ENCODE measurements at places on chromosomes 13 and 19. TPM values are rescaled to one million over a fixed set of nuclear protein-coding genes. Genes with fewer than 3 reads are reported as not detected.
A peak's percentile ranks its signal among the peaks of the same experiment; 100 is the strongest.

PSG11 gene
- total RNA-seq = not detected

FLT1 gene
- total RNA-seq = 41.9 TPM

RUBCNL gene
- not detected for total RNA-seq

DBP gene
- total RNA-seq = not detected

ZSCAN1 gene
- not detected for total RNA-seq

SPACA4 gene
- total RNA-seq = not detected

DNA sequence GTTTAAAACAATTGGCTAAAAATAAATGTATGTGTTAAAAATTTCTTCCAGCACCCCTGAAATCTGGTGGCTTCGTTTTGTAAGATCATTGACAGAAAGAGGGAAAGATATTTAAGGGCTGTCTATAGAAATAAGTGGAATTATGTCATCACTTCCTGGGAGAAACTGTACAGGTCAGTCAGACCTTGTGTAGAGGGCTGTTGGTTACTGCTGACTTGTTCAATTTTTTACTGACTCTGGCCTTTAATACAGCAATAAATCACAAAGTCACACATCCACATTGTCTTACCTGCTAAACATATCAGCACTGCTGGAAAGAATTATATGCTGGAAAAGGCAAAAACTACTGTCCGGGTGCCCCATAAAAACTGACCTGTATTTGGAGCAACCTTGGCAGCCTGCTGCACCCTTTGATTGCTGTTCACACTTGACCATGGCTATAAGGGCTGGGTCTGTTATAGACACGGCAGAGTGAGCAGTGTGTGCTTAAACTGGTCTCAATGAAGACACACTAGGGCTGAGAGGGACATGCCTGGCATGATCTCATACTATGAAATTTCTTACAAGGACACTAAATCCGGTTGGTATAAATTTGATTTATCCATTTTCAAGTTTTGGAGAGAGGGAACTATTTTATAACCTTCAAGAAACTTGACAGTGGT, 162.1 kb downstream of the NHLRC3 start:
- DNase-seq = no peak
- no peak overlapping the region for H3K4me3 ChIP-seq
- H3K27me3 ChIP-seq = no peaks in the 10 kb centered on the region
- no peaks in the 10 kb centered on the region for H3K36me3 ChIP-seq
- no peak overlapping the region for H3K27ac ChIP-seq

- no peak within 1 kb of the TSS for H3K27ac ChIP-seq
- H3K27me3 ChIP-seq = peaks cover 60% of the 10 kb centered on the region
- peak; percentile 96 for DNase-seq
- peaks cover 3% of the 10 kb centered on the region for H3K36me3 ChIP-seq
- H3K4me3 ChIP-seq = peak within 1 kb of the TSS; percentile 41
Observed at GRCh38 chr19:47471733-47472457, at the start of gene SLC8A2. TSS of gene SLC8A2 (minus strand) at chr19:47471893. CDS start at chr19:47466403, 5,490 bp downstream.

DNA sequence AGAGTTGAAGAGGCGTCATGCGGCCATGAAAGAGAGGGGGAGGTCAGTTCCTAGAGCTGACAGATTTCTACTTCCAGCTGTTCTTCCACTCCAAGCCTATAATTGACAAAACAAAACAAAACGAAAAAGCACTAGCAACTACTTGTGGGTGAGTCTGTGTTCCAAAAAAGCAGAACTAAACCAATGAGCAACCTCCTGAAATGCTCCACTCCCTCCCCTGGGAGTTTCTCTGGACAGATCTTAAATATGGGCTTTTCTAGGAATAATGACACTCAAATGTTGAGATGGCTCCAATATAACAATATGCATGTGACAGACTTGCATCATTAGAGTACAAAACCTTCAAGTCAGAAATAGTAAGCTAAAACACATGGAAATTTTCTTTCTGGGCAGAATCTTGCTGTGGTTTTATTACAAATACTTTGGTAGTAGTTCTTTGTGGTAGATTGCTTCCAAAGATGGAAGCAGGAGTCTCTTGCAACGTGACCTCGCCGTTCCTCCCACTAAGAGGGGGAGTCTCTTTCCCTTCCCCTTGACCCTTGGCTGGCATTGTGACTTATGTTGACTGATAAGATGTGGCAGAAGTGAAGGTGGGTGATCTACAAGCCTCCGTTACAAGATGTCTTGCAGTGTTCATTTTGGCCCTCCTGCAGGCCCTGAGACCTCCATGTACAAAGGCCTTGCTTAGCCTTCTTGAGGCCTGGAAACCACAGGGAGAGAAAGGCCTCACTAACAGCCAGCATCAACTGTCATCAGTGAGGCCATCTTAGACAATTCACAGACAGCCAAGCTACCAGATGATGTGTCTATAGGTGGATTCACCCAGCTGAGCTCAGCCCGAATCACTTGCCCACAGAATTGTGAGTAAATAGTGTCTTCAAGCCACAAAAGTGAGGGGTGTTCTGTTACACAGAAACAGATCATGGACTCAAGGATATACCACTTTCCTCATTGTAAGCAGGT, 173.1 kb upstream of the RFC3 start:
- H3K4me1 ChIP-seq = peaks cover 21% of the 10 kb centered on the region
- peak overlapping the region; percentile 59 for H3K27ac ChIP-seq
- DNase-seq = peak; percentile 60
- H3K36me3 ChIP-seq = no peaks in the 10 kb centered on the region

DNA sequence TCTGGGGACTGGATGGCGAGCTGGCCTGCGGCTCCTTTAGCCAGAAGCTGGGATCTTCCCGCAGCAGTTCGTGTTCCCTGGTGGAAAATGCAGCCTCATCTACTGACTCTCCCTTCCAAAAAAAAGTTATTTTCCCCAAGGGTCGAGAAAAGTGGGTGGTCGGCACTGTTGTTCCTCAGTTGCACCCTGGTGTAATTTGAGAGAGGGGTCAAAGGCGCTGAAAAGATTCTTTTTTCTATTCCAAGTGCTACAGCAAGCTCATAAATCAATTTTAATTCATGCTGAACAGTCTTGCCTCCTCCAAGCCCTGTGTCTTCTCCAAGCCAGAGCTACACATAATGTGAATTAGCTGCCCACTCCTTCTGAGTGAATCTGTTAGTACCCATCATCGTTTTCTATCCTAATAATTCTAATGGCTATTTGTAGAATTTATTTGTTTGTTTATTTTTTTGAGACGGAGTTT, 774 bp downstream of the SLC25A15 start:
- peaks cover 7% of the 10 kb centered on the region for H3K4me1 ChIP-seq
- peak overlapping the region; percentile 90 for H3K27ac ChIP-seq
- DNase-seq = no peak

DNA sequence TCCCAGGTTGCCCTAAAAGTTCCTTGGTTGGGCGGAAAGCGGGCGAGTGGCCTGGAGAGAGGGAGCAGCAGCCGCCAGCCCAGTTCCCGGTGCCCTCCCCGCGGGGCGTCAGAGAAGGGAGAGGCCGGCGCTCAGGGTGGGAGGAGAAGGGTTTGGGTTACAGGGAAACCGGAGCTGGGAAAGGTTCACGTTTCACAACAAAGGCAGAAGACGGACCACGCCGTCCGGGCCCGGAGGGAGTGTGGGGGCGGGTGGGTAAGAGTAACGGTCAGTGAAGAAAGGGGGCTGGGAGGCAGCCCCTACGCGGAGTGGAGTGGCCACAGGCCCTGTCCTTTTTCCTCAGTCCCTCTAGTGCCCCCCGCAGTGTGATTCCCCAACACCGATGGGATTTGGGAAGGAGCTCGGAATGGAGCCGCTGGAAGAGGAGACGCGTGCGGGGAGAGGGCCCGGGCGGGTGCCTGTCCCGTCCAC, 1.6 kb downstream of the SIX5 start:
- peaks cover 12% of the 10 kb centered on the region for H3K36me3 ChIP-seq
- no peaks in the 10 kb centered on the region for H3K27me3 ChIP-seq
- peak; percentile 93 for DNase-seq

DNA sequence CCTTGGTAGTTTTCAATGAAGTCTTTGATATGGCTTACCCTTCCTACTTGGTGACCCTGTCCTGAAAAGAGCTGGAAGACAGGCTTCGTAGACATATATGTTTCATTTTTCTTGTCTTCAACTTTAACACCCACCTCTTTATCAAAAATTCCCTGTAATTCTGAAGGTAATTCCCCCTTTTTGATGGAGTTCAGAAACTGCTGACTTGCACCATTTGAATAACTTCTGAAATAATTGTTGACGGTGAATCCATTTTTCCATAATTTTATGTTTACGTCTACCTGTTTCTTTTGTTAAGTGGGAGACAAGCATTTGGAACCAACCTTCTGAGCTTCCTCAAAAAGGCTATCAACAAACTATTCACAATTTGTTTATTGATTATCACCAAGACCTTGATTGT, 14.6 kb upstream of the ZNF177 start:
- H3K27me3 ChIP-seq = no peaks in the 10 kb centered on the region
- no peak overlapping the region for H3K4me3 ChIP-seq
- H3K4me1 ChIP-seq = no peaks in the 10 kb centered on the region
- H3K27ac ChIP-seq = no peak overlapping the region

DNA sequence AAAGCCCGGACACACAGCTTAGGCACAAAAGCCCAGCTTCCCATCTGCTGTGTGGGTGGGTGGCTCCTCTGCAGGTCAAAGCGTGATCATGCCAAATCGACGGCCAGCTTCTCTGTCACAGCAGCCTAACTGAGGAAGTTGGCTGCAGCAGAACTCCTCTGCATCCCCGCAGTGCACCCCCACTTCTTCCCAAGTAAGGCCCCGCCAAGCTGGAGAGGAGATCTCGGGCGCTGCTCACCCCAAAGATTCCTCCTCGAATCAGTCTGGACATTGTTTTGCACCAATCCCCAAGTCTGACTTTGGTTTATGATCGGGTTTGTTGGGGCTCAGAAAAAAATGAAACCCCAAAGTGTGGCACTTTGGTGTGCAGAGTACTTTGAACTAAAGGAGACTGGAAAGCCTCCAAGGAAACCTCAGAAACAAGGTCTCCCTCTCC, 19.7 kb upstream of the CPB2 start:
- no peaks in the 10 kb centered on the region for H3K27me3 ChIP-seq
- H3K4me3 ChIP-seq = no peak overlapping the region
- no peak overlapping the region for H3K27ac ChIP-seq
- DNase-seq = no peak

- H3K27ac ChIP-seq = no peak overlapping the region
- H3K4me1 ChIP-seq = peaks cover 9% of the 10 kb centered on the region
- H3K36me3 ChIP-seq = no peaks in the 10 kb centered on the region
- no peak overlapping the region for H3K4me3 ChIP-seq
- peaks cover 10% of the 10 kb centered on the region for H3K27me3 ChIP-seq
- no peak for DNase-seq
Observed at GRCh38 chr13:52852444-52852843, 4.0 kb upstream of the PCDH8 start.

GRCh38 chr13:29761160-29761559, 89.3 kb downstream of the UBL3 start:
- no peak overlapping the region for H3K27ac ChIP-seq
- peaks cover 14% of the 10 kb centered on the region for H3K4me1 ChIP-seq
- peaks cover 3% of the 10 kb centered on the region for H3K36me3 ChIP-seq
- H3K27me3 ChIP-seq = no peaks in the 10 kb centered on the region
- H3K4me3 ChIP-seq = no peak overlapping the region

- peak; percentile 97 for DNase-seq
- H3K4me1 ChIP-seq = no peaks in the 10 kb centered on the region
- peak within 1 kb of the TSS; percentile 89 for H3K27ac ChIP-seq
- H3K4me3 ChIP-seq = peak within 1 kb of the TSS; percentile 75
- no peaks in the 10 kb centered on the region for H3K36me3 ChIP-seq
Observed at GRCh38 chr13:96053003-96053703, at the start of gene UGGT2. TSS of gene UGGT2 (minus strand) at chr13:96053401. CDS start at chr13:96053312, 89 bp downstream.

DNA sequence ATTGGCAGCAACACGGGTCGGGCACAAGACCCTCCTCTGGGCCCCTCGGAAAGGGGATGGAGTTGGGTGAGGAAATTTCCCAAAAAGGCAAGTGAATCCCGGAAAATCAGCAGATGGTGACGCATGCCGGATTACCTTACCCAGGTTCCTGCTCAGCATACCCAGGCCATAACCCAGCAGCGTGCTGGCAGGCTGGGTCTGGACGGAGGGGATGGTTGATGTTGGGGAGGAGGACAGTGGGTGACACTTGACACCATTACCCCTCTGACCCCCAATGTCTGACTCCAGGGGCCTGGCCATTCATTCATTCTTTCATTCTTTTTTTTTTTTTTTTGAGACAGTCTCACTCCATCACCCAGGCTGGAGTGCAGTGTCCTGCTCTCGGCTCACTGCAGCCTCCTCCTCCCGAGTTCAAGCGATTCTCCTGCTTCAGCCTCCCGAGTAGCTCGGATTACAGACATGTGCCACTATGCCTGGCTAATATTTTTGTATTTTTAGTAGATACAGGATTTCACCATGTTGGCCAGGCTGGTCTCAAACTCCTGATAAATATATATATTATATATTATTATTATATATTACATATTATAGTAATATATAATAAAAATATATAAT, 799 bp downstream of the PVR start:
- peaks cover 27% of the 10 kb centered on the region for H3K36me3 ChIP-seq
- DNase-seq = no peak
- H3K4me1 ChIP-seq = no peaks in the 10 kb centered on the region
- H3K27ac ChIP-seq = peak overlapping the region; percentile 92
- peak overlapping the region; percentile 67 for H3K4me3 ChIP-seq

GRCh38 chr13:39816936-39817335, 161.5 kb downstream of the COG6 start:
- no peak overlapping the region for H3K27ac ChIP-seq
- no peaks in the 10 kb centered on the region for H3K4me1 ChIP-seq
- no peaks in the 10 kb centered on the region for H3K36me3 ChIP-seq
- no peak overlapping the region for H3K4me3 ChIP-seq

DNA sequence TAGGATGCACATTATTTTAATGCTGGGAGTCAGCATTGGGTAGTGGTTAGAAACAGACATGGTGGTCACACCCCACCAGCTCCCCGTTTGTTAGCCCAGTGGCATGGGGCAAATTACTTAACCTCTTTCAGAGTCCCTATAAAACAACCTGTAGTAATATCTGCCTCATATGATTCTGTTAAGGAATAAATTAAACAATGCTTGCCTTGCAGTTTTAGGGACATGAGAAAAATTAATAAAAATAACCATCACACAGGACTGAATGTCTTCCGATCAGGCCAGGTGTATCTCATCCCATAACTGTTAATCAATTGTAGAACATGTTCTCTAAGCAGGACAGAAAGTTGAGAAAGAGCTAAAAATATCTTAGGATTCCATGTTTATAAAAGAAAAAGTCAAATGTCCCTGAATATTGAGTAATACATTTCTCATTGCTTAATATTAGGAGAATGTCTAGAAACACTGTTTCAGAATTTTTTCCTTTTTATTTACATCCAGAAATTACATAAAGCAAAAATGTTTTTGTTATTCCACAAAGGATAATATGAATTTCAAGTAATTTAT, 196.5 kb downstream of the GPC6 start:
- H3K36me3 ChIP-seq = no peaks in the 10 kb centered on the region
- no peak overlapping the region for H3K27ac ChIP-seq
- no peaks in the 10 kb centered on the region for H3K4me1 ChIP-seq
- no peaks in the 10 kb centered on the region for H3K27me3 ChIP-seq
- H3K4me3 ChIP-seq = no peak overlapping the region

Data from stomach (tissue), 19 donors.